ENCODE measurements at places on chromosomes 1 and 21.

DNA sequence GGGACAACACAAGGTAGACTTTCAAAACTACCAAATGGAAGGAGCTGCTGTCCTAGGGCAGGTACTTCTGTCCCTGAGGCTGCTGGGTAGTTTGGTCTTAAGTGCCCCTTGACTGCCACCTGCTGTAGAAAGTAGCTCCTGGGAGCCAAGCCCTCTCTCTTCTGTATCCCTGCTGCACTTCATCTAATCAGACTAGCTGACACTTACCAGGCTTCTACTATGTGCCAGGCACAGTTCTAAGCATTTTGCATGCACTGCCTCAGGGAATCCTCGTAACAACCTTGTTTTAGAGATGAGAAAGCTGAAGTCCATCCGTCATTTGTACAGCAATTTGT, 15.9 kb upstream of the SRSF4 start:
- no peak for DNase-seq

DNA sequence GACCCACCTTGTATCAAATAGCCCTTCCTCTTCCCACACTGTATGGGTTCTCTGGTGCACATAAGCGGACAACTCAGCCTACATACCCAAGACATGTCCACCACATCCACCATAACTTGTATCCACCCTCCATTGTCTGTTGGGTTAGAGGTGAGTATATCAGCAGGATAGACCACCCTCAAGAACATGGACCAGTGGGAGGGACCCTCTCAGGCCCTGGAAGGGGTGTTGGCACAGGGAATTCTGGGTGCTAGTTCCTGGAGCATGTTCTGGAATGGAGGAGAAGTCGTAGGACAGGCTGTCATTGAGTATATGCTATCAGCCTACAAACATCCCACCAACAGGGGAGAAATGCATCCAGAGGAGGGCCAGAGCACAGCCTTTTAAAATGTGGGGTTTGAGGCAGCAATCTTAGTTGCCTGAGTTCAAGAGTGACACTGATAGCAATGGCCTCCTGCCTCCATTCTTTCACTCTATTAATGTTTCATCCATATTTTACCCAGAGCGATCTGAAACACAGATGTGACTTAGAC, 7.5 kb downstream of the CD55 start:
- DNase-seq = no peak

- DNase-seq = no peak
These were observed 24.7 kb downstream of the NPHS2 start for GRCh38 chr1:179550746-179551682.

- DNase-seq = no peak
These were observed 233.1 kb downstream of the PAPPA2 start for GRCh38 chr1:176696109-176696508.

DNA sequence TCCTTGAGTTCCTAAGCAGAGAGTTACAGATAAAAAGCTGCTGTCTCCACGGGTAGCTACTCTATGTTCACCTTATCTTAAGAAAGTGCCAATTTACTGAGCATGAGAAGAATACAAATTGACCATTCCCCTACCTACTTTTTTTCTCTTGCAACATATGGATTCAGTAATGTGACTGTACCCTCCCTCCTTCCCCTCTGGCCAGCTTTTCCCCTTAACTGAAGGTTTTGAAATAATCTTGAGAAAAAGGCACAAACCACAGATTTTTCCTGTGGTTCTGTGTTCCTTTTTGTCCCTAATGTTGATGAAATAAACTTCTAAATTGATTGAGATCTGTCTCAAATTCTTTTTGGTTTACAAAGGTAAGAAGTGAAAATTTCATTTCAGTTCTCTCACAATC, 2.6 kb upstream of the CD2 start:
- no peak for DNase-seq

DNA sequence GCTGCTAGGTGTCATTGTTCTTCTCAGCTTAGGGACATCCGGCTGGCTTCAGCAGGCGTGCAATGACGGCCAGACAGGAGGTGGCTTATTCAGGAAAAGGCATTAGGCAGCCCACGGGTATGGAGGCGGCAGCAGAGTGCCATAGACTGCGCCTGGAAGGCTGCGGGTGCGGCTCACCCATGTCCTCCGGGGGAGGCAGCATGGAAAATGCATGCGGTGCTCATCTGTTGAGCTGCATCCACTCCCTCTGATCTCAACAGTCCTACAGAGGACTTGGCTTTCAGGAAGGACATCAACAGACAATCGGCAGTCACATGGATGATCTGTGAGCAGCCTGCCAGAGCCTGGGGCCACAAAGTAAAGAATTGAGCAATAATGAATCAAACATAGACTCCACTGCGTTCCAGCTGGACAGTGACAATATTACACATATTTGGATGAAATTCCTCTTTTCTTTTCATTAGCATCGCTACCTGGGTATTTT, 42.9 kb downstream of the UMODL1 start:
- DNase-seq = no peak

DNA sequence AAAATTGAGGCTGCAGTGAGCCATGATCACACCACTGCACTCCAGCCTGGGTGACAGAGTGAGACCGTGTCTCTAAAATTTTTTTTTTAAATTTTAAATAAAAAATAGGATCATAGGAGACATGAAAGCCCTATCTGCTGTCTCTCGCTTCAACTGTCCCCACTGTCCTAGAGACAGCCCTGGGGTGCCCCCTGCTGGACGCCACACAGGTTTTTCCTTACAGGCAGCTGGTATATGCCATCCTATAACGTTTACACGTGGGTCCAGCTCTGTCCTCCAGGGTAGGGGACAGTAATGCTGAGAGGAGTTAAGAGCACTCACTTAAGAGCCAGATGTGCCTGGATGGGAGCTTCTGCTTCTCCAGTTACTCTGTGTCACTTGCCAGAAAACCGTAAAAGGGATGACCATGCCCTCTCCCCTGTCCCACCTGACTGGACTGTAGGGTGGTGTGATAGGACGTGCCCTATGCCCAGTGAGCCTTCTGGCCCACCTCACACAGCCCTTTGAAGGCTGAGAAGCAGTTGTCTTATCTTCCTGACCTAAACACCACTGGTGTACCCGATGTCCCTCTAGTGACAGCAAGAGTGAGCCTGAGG, 8.5 kb downstream of the FBXO2 start:
- no peak for DNase-seq

GRCh38 chr1:95974586-95974985, 740.6 kb downstream of the RWDD3 start:
- DNase-seq = no peak

GRCh38 chr1:94714152-94714551, 106.0 kb upstream of the SLC44A3 start:
- DNase-seq = no peak

GRCh38 chr1:204673909-204674649, 11.5 kb downstream of the LRRN2 start:
- DNase-seq = peak; percentile 25

- peak; percentile 75 for DNase-seq
These were observed 16.5 kb upstream of the AGTRAP start for GRCh38 chr1:11719313-11720032.

DNA sequence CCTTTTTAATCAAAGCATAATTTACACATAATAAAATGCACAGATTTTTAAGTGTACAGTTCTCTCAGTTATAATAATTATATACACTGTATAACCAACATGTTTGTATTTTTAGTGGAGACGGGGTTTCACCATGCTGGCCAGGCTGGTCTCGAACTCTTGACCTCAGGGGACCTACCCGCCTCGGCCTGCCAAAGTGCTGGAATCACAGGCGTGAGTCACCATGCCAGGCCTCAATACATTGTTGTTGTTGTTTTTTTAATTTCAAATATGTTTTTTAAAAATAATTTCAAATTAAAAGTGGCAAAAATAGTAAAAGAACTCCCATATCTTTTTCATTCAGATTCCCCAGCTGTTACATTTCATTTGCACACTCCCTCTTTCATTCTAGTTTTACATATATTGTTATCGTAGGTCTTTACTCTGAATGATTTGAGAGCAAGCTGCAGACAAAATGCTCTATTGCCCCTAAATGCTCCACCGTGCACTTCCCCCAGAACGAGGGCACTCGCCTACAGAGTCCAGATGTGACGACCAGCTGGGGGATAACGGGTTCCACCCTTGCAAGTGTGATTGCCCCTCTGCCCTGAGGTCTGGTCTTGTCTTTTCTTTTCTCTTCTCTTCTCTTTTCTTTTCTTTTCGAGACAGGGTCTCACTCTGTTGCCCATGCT, 19.2 kb upstream of the RD3 start:
- DNase-seq = no peak

- no peak for DNase-seq
These were observed 11.1 kb downstream of the VSIG8 start for GRCh38 chr1:159851407-159851806.

DNA sequence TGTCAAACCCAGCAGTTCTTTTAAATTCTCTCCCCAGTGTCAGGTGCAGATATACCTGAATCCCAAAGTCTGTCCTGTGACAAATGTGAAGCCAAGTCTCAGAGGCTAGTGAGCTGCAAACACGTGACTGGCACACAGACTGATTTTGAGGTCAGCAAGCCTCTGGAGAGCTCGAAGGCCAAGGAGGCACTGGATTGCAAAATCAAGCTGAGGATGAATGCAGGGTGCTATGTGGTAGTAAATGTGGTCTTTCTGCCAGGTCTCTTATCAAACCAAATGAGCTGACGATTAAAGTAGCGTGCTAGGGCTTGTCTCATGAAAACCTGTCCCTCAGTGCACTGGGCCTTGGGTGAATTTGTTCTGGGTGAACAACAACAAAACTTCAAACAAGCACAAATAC, 20.6 kb downstream of the GPR3 start:
- DNase-seq = no peak

DNA sequence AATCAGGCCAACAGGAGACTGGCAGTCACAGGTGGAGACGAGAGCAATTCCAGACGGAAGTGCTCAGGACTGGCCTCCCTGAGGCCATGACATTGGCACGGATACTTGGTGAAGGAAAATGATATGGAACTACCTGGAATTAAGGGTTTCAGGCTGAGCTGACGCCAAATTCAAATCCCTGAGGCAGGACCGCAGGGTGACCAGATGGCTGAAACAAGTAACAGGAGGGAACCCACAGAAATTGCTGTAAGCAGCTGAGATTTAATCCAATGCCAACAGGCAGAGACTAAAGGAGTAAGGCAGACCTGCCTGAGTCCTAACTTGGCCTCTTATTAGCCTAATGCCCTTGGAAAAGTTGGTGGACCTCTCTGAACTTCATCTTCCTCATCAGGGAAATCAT, 76.2 kb downstream of the ERG start:
- DNase-seq = no peak

DNA sequence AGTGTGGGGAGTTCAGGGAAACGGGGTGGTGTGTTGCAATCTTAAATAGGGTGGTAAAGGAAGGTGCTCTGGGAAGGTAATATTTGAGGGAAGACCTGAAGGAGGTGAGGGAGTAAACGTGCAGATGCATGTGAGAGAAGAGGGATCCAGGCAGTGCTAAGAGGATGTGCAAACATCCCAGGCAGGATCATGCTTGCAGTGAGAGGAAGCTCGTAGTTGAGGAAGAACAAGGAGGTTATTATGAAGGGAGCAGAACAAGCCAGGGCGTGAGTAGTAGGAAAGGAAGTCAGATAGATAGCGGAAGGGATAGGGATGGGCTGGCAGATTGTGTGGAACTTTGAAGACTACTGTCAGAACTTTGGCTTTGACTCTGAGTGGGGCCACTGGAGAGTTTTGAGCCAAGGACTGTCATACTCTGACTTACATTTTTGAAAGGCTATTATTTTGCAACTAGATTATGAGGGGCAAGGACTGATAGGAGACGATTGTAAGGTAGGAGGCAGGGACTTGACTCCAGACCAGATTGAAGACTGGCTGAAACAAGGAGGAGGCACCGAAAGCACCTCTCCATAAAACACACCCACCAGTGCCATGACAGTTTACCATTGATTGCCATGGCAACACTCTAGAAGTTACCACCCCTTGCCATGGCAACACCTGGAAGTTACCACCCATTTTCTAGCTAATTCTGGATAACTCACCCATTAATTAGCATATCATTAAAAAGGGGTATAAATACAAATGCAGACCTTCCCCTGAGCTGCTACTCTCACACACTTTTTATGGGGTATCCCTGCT, 67.0 kb downstream of the XCL2 start:
- DNase-seq = no peak

DNA sequence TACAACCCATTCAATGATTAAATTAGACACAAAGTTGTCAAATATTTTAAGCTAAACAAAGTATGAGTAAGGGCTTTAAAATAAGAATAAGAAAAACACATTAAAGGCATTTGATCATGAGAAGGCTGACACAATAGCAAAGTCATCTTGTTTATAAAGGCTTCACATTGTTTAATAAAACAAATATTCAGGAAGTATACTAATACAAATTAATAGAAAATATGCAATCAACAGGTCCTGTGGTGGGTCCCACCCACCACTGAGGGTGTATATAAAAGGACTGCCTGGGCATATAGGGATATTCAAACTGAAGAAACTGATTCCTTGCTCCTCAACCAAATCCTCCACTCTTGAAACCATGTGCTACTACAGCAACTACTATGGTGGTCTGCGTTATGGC, at the start of gene KRTAP20-2:
TSS of gene KRTAP20-2 (plus strand) at position 301 of the 400 bp plus-strand sequence. CDS start at position 359, 58 bp downstream.
- no peak for DNase-seq

GRCh38 chr21:34204481-34205439, 131.4 kb downstream of the MRPS6 start:
- DNase-seq = peak; percentile 70

DNA sequence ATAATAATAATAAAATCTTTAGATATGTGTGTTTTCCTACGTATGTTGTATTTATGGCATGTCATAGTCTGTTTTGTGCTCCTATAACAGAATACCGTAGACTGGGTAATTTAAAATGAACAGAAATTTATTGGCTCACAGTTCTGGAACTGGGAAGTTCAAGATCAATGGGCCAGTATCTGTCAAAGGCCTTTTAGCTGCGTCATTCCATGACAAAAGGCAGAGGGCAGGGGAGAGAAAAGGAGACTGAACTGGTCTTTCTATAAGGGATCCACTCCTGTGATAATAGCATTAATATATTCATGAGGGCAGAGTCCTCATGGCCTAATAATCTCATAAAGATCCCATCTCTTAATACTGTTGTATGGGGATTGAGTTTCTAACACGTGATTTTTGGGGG, 7.1 kb upstream of the SFT2D2 start:
- no peak for DNase-seq

GRCh38 chr21:42622284-42622683, 31.1 kb upstream of the PDE9A start:
- no peak for DNase-seq

- DNase-seq = no peak
These were observed 258.0 kb downstream of the KCTD3 start for GRCh38 chr1:215825056-215825455.

DNA sequence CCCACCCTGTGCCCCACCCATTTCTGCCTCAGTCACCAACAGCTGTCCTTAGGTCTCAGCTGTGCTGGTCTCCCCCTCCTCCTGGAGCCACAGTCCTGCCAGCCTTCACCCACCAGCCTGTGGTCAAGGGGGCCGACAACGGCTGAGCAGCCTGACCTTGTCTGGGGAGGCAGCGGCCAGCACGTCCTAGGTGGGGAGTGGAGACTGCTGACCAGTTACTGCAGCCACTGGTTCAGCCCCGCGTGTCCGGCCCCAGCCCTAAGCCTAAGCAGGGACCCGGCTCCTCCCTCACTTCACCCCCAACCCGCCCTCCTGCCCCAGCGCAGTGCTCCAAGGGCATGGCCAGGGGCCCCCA, 79.2 kb downstream of the MORN1 start:
- no peak for DNase-seq
